SW480 (cell line): ENCODE measurements at places on chromosomes 3 and 15.

DNA sequence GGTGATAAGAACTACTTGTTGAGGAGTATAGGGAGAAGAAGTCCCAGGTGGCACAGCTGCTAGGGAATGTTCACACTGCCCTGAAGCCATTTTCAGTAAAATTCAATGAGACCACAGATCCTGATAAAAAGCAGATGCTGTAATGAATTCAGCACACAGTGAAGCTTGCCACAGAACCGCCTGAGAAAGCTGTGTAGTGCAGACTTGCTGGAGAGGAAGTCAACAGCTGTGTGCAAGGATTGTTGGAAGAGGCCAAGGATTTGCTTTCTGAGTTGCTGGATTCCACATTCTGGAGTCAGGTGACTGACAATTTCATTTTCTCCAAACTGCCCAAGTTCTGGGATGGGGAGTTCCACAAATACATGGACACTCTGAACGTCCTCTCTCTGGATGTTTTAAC, 70.9 kb downstream of the ANP32A start:
- DNase-seq, result no peak

DNA sequence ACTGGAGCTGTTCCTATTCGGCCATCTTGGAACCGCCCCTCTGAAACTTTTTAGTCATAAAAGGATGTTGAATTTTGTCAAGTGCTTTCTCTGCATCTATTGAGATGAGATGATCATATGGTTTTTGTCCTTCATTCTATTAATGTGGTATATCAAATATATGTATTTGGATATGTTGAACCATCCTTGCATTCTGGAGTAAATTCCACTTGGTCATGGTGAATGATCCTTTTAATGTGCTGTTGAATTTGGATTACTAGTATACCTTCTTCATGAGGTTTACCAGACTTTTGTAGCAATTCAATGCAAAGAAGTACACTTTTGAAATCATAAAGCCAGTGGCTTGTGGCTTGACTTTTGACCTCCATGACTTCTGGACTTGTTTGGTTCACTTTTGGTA, 33.4 kb upstream of the XRN1 start:
- no peak for DNase-seq

DNA sequence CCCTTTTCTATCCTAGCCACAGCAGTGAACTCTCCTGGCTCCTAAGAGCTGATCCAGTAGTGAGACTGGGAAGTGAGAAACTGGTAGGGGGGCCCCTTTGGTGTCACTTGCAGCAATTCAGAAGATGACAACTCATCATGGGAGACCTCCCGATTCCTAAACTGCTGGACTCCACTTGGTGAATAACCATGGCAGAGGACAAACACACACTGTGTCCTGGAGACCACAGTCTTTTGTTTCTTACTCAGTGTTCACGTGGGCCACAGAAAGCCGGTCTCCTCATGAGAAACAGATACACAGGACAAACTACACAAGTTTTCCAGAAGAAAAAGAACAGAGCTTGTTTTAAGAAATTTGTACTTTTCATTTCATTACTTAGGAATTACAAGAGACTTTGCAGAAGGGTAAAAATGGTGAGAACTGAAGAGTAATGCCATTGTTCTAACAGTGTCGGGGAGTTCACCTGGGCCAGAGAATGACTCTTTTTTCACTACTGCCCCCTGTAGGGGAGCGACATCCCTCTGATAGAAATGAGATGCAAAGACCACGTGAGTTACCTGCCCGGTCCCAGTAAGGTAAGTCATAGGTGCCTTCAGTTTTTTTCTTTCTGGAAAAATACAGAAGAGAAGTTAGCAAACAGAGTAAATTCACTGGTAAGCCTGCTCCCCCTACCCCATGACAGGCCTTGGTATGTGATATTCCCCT, 38.1 kb downstream of the ST3GAL6 start:
- DNase-seq, result no peak

GRCh38 chr3:138200424-138200823, 13.3 kb downstream of the ARMC8 start:
- DNase-seq, result no peak

- DNase-seq, result no peak
Observed at GRCh38 chr3:169173231-169173630, 490.3 kb downstream of the MECOM start.

DNA sequence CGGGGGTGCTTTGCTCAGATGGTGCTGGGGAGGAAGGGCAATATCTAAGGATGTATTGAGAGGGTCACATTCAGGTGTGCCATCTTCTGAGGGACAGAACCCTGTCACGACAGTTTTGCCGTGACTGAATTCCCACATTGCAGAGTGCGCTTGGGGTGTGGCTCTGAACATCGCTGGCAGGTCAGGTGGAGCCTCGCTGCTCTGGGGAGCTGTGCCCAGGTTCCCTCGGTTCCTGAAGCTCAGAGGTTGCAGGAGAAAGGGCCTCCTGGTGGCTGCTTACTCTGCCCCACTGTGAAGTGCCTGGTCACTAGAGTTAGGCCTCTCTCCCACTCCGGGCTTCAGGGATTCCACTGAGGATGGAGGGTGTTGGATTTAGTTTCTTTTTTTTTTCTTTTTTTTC, 51.5 kb downstream of the APBA2 start:
- DNase-seq, result no peak

DNA sequence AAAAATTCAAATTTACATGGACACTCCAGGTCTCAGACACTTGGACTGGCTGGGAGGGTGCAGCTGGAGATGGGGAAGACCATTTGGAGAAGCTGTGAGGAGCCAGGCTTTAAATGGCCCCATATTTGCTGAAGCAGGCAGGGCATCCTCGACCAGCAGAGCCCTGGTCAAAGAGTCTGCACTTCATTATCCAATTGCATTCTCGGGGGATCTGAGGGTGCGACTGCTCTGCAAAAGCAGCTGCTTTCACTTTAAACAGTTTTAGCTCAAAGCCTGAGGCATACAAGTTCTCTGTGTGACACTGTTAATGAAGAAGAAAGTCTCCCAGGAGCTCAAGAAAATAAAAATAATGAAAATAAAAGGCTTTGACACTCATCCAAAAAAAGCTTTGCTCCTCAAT, 98.0 kb upstream of the SLC25A36 start:
- DNase-seq, result no peak

GRCh38 chr15:43242616-43243015, 21.8 kb upstream of the EPB42 start:
- DNase-seq, result no peak

DNA sequence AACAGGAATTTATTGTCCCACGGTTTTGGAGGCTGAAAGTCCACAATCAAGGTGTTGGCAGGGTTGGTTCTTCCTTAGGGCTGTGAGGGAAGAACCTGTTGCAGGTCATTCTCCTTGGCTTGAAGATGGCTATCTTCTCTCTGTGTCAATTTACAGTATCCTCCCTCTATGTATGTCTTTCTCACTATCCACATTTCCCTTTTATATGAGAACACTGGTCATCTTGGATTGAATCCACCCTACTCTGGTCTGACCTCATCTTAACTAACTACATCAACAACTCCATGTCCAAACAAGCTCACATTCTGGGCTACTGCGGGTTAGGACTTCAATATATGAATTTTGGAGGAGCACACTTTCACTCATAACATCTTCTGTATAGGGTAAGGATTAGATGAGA, 61.9 kb downstream of the CLDN1 start:
- DNase-seq, result no peak

GRCh38 chr15:92623435-92623834, 32.1 kb downstream of the FAM174B start:
- DNase-seq, result peak; percentile 63

DNA sequence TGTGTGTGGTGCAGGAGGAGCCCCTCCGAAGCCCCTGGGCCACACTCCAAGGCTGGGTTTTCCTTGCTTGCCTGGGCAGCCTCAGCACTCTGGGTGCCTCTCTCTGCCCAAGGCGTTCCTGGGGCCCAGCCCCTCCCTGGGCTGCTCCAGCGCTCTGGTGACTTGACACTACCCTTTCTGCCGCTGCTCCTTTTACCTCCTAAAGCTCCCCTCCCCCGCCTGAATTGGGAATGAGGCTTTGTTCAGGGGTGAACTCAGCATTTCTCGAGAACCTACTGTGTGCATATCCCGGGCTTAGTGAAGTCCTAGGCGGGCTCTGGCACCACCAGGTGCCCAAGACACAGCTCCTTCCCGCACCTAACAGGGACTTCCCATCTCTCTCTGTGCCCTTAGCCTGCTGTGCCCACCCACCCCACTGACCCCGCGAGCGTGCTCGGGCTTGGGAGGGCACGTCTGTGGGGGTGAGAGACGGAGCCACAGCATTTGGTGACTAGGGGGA, 1.2 kb upstream of the BAHD1 start:
- DNase-seq, result peak; percentile 21

DNA sequence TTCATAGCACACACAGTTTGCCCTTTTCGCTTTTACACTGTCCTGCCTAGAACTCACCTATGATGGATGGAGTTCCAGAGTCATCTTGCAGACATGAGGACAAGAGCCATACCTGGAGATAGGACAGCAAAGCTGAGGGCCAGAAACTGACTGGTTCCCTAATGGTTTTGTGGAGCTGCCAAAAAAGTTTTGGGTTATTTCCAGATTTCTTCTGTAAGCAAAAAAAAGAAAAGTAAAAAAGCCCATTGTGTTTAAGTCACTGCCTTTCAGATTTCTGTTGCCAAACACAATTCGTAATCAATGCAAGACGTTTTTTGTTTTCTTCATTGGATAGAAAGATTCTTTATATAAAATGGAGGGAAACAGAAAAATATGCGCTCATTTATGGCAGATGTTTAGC, 42.4 kb upstream of the KY start:
- no peak for DNase-seq

DNA sequence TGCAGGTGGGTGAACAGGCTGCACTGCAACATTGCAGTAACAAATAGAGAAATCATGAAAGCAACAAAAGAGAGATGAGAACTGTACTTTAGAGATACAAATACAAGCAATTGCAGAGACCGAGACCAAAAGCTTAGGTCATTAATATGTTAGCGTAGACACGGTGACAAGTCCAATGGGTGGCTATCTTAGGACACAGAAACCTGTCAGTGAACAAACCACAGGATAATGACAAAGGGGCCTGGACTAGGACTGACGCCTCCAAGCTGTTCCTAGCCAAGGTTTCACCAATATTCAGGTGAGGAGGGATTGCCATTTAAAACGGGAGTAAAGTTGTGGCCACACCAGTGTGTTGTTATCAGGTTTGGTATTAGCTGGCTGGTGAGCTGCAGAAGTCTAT, 41.7 kb upstream of the BLM start:
- no peak for DNase-seq

GRCh38 chr15:70195587-70196305, 98.0 kb upstream of the TLE3 start:
- peak; percentile 63 for DNase-seq

DNA sequence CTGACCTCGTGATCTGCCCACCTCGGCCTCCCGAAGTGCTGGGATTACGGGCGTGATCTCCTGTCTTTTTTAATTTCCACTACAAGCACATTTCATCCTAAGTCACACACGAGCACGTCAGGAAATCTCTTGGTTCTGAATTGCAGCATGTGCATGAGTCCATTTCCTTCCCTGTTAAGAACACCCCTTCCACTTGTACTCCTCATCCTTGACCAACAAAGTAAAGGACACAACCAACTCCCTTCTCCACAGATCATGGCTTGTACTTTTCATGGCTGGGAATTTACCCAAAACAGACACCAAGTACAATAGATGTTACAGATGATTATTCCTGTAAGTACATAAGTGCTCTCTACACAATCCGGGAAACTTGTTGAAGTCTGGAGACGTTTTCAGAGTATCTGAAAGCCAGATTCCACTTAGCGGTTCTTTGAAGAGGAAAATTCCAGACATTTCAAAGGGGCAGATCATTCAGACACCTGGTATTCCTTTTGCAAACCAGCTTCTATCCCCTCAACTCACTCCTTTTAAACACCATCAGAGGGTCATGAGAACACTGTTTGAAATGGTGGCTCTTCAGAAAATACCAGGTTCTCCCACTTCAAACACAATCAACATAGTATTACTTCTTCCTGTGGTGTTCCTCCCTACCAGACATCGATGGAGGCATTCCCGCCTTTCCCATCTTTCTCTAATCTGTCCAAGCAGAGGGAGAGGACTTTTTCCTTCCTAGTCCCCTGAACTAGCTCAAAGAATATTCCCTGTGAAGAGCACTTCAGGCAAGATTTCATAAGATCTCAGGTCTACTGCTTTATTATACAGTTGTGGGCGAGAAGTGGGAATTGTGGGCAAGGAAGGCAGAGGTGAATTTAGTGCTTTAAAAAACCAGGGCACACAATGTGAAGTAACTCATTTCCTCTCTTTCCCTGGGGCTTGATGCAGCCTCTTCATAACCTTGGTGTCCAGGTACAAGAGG, 80.1 kb upstream of the TSC22D2 start:
- no peak for DNase-seq

- no peak for DNase-seq
Observed at GRCh38 chr3:10244009-10244408, 4.2 kb upstream of the TATDN2 start.

DNA sequence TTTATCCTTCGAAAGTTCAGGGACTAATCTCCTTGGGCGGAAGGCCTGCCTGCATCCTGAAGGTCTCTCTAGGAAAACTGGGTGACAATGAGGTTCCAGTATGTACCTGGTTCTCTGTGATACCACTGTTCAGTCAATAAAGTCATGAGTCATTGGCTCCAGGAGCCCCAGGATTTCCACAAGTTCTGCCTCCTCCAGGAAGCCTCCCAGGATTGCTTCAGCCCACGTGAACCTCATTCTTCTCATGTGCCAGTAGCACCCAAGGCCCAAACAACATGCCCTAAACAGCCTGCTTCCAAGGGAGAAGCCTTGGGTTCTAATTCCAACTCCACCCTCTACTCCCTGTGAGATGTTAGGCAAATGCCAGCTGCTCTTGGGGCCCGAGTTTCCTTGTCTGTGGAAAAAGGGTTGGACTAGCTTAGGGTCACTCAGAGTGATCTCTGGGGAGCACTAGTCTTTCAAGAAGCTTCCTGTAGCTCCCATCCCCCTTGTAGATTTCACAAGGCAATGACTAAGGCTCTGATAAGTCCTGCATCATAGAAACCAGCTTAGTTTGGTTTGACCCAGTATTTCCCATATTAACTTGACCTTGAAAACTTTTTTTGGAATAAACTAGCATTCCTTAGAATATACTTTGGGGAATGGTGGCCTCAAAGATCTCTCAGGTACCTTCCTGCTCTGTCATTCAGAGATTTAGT, 118.3 kb upstream of the ATP2B2 start:
- no peak for DNase-seq

DNA sequence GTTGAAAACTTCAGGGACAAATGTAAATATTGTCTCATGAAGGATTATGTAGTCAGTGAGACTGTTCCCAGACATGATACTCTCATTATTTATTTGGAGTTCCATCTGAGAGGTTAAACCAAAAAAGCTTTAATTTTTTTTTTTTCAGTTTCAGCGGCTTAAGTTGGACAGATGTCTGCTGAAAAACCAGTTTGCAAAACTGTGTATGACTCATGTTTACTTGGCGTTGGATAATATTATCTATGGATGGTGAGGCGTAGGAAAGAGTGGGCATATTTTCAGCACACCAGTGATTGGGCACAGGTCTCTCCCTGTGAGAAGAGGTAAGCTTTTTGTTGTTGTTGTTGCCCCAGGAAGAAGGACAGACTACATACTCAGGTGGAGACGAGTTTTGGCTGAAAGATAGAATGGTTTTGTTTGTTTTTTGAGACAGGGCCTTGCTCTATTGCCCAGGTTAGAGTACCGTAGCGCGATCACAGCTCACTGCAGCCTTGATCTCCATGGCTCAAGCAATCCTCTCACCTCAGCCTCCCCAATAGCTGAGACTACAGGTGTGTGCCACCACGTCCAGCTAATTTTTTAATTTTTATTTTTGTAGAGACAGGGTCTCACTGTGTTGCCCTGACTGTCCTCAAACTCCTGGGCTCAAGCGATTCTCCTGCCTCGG, 16.4 kb upstream of the ANXA2 start:
- DNase-seq, result no peak

GRCh38 chr15:39624806-39625205, 43.9 kb downstream of the THBS1 start:
- peak; percentile 51 for DNase-seq

GRCh38 chr15:50790778-50791453, 25.4 kb upstream of the SPPL2A start:
- DNase-seq, result no peak
